ENCODE measurements at places on chromosomes 6 and 20.

DNA sequence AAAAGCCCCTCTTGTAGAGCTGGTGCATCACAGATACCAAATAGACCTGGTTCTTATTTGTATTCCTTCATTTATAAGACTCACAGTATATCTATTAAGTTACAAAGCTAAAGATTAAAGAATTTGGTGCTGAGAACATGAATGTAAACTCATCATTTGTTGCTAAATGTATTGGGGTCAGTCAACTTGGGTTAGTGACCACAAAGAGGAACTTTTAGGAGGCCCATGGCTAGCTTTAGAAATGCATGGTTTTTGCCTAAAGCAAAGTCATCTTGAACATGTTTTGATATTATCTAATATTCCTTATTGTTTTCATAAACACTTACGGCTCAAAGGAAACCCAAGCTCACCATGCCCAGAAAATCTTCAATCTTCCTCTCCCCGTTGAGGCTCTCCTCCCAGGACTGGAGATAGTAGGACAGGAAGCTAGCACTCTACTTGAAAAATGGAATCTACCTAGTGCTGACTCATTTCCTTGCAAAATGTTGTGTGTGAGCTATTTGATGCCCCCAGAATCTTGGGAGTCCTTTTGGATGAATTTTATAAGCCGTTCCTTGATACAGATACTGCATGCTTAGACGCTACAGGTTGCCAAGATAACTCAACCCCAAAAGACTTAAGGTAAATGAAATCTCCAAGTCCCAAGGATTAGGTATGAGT is 121.4 kb downstream of the BMP2 start:
- ATAC-seq: no peak

DNA sequence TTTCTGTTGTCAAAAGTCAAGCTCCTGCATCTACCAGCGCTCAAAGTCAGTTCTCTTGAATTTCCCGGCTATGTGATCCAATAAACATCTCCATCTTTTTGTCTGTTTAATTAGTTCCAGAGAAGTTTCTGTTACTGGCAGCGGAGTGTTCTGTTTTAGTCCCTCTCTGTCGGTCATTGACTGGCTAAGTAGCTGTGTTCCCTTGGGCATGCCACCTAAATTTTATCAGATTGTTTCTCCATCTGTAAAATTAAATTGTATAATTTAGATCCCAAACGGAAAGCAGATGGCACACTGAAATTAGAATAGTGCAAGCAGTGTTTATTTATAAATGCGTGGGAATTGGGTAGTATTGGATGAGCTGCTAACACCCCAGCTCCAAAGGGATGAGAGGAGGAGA is 29.7 kb upstream of the PRL start:
- ATAC-seq: no peak

- no peak for ATAC-seq
Measured at GRCh38 chr20:15476186-15476585, 1097.1 kb downstream of the KIF16B start.

- ATAC-seq: no peak
Measured at GRCh38 chr6:8814440-8815000, 379.2 kb upstream of the SLC35B3 start.

DNA sequence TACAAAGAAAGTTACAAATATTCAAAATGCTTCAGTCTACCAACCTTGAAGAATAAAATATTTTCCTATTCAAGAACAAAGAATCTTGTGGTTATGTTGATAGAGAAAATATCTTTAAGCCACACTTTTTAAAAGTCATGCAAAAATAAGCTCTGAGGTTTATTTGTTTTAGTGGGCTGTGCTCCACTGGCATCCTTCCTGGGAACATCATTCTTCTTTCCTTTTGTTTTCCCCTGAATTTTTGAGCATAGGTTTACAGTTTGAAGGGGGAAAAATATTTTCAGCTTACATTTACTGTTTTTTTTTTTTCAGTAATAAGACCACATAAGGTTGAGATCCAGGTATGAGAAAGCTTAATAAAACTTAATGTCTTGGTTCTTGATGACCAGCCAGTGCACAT is 72.0 kb upstream of the BACH2 start:
- no peak for ATAC-seq

DNA sequence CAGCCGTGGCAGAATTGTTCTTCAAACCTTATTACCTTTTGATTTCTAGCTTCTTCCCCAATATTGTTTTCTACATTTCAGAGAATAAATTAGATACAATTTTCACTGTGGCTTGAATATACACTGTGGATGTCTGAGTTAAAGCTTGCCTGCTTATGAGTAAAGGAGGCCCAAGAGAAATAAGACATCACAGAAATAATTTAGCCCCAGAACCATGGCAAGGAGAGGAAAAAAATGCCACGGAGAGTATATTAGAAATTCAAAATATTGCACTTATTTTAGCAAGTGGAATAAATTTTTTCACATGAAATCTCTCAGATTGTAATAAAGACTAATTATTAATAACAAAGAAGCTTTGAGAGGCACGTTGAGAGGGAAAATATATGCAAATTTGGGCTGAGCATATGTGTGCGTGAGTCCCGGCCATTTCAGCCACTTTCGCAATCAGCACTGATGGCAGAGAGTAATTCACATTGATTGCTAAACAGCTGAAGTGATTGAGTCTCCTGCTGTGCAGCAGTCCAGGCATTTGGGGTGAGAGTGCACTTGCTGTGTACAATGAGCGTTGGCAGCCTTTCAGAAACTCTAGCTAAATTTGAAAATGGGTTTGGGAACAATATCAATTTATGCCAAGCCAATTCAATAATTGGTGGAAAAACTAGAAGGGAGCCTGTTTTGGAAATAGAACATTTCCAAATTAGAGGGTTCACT is 596.0 kb downstream of the EPM2A start:
- ATAC-seq: no peak

DNA sequence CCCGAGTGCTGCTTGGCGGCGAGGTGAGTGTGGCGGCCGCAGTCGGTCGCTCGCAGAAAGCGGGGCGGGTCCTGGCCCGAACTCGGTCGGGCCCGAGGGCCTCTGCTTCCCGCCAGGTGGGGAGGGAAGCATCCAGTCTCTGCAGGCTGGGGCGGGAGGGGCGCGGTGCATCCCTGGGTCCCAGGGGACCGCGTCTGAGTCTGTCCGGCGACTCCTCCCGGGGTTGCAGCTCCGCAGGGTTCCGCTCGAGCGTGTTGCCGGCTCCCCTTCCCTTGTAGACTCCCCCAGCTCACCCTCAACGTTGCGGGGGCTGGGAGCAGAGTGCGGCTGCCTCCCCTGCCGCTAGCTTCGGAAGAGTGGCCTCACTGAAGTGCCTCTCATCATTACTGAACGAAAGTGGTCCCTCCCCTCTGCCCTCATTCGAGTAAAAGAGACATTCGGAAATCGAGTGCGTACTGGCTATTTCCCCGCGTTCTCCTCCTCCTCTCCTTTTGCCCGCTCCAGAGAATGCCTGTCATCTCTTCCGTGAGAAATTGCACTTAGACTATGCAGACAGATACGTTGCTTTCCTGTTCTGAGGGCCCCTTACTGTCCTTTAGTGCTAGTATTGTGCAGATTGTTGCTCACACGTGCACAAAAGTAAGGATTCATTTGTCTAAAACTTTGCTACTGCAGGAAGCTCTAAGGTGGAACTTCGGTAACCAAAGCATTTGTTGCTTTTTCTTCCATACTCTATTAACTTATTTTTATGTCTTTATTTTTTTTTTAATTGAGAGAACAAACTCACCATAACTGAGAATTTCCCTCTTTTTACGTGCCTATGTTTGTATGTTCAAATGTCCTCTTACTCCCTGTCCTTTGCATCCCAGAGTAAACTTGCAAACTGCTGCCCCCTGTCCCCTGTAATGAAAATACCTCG is 751 bp downstream of the MAP3K4 start:
- ATAC-seq: peak; percentile 48

- peak; percentile 75 for ATAC-seq
Measured at GRCh38 chr6:109336221-109336961, 45.9 kb downstream of the CD164 start.

DNA sequence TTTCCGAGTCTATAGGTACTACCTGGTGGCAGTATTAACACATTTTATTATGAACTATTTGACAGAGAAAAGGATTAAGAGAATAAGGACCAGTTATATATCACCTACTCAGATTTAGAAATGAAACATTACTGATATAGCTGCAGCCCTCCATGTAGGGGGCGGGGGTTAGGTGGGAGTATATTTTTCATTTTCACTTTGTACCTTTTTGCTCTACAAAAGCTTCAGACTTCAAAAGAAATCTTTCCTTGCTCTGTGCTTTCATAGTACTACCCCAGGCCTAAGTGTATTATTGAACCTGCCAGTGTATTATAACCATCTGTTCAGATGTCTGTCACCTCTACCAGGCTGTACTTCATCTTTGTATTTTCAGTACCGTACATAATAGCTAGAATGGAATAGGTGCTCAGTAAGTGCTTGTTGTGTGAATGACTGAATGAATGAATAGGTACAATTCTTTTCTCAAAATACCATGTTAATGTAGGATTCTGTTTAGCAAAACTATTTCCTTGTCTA is 43.0 kb downstream of the CDKAL1 start:
- ATAC-seq: no peak

DNA sequence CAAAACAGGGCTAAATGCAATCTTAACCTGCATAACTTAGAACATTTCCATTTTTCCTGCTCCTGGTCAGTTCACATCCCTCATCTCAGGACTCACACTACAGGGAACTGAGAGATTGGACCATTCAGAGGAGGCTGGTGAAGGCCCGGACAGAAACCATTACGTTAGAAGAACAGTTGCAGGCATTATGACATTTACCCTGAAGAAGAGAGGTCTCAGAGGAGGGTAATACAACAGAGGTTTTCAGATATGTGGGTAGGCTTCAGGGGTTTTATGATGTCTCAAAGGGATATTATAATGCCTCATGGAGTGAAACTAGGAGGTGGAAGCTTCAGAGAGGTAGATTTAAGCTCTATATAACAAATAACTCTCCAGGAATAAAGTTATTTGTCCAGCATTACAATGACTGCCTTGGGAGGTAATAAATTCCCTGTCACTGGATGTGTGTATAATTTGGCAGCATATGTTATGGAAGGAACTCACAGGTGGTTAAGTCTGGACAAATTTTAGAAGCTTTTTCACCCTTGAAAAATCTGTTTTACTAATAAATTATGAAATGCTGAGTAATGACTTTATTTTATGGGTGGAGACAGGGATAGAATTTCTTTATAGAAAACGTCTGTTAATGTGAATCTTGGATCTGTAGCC is 36.7 kb upstream of the RIPOR2 start:
- no peak for ATAC-seq

- no peak for ATAC-seq
Measured at GRCh38 chr20:38447931-38448675, 13.0 kb upstream of the SNHG17 start.

DNA sequence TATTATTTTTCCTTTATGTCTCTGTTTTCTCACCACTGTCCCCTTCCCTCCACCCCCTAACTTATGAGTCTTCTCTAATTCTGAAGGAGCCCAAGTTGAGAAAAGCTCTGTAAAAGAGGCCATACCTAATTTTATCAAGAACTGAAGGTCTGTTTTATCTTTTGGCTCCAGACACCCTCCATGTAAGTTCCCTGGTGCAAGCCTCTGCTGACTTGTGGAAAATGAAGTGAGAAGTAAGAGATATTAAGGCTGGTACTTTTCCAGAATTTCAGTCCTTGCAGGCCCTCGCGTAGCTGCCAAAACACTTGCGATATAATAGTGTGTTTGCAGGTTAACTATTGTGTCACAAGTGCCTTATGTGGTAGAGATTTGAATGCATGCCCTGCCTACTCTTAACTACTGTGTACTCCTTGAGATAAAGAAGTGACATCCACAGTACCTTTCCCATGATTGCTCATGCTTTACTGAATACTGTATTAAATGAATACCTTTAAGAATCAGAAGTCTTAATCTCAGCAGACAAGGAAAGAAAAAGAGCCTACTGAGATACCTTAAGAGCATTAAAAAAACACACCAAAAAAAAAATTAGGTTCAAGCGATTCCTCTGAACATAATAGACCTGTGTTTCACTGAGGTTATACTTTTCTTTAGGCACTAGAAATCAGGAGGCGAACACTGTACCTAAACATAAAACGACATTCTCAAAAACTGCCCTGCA is 143.6 kb upstream of the ZNF184 start:
- no peak for ATAC-seq

- ATAC-seq: no peak
Measured at GRCh38 chr6:7939184-7939863, 28.7 kb upstream of the TXNDC5 start.

GRCh38 chr6:130147111-130147510 is 75.6 kb downstream of the SAMD3 start:
- ATAC-seq: no peak

GRCh38 chr6:135383301-135383700 is 114.2 kb downstream of the AHI1 start:
- no peak for ATAC-seq

GRCh38 chr6:142459271-142459670 is 157.5 kb downstream of the ADGRG6 start:
- ATAC-seq: no peak

- ATAC-seq: peak; percentile 71
Measured at GRCh38 chr6:32047855-32048766, 9.9 kb downstream of the CYP21A2 start.

Measured in esophagus mucosa (tissue), 1 donor.